ENCODE measurements at places on chromosomes 13 and 19. TPM values are rescaled to one million over a fixed set of nuclear protein-coding genes. Genes with fewer than 3 reads are reported as not detected.

Gene C19orf18
- polyA plus RNA-seq, result not detected

DNA sequence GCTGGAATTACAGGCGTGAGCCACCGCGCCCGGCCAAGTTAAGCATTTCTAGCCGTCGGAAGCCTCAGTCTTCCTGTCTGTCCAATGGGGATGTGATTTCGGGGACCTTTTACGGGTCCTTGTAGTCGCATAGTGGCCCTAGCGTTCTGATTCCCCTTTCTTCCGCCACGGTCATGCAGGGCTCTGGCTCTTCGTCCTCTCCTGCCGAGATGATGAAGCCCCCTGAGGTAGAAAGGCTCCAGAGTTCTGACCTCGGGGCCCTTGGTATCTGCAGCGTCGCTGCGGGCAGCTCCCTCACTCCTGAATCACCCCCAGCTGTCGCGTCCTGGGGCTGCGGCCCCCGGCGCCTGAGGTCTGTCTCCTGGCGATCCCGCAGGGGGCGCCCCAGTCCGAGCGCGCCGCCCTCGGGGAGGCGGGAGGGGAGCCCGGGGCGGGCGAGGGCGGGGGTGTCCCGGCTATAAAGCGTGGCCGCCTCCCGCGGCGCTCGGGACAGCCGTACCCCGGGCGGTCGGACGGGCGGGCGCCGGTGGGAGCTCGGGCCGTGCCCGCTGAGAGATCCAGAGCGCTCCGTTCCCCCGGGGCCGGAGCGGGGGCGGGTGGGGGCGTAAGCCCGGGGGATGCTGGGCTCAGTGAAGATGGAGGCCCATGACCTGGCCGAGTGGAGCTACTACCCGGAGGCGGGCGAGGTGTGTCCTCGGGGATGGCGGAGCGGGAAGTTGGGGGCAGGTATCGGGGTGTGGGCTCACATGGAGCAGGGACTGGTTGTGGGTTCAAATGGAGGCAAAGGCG lies at the start of gene FOXA3:
TSS of gene FOXA3 (plus strand) at position 487 of the 789 bp plus-strand sequence. CDS start at position 618, 131 bp downstream.
- DNase-seq, result peak; percentile 57
- H3K27ac ChIP-seq, result peak within 1 kb of the TSS; percentile 97
- peaks cover 3% of the 10 kb centered on the region for H3K27me3 ChIP-seq
- H3K36me3 ChIP-seq, result no peaks in the 10 kb centered on the region
- H3K4me3 ChIP-seq, result peak within 1 kb of the TSS; percentile 93
- peaks cover 38% of the 10 kb centered on the region for H3K4me1 ChIP-seq

GRCh38 chr19:51342631-51343569 lies 961 bp upstream of the VSIG10L start:
- no peaks in the 10 kb centered on the region for H3K27me3 ChIP-seq
- H3K36me3 ChIP-seq, result peaks cover 6% of the 10 kb centered on the region
- peak overlapping the region; percentile 81 for H3K27ac ChIP-seq
- DNase-seq, result no peak

DNA sequence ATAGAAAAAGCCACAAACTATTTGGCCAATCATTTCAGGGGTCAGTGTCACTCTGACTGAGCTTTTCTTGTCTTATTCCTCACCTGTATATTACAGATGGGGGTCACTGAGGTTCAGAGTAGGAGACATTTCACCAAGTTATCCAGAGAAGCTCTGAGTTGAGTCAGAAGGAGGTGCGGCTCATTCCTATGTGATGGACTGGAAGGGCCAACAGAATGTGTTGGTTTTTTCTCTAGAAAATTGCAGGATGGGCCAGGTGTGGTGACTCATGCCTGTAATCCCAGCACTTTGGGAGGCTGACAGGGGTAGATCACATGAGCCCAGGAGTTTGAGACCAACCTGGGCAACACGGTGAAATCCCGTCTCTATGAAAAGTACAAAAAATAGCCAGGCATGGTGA lies 24.5 kb upstream of the ZNF83 start:
- no peaks in the 10 kb centered on the region for H3K27me3 ChIP-seq
- peaks cover 3% of the 10 kb centered on the region for H3K4me1 ChIP-seq
- H3K36me3 ChIP-seq, result peaks cover 31% of the 10 kb centered on the region
- DNase-seq, result no peak
- H3K27ac ChIP-seq, result no peak overlapping the region
- no peak overlapping the region for H3K4me3 ChIP-seq

DNA sequence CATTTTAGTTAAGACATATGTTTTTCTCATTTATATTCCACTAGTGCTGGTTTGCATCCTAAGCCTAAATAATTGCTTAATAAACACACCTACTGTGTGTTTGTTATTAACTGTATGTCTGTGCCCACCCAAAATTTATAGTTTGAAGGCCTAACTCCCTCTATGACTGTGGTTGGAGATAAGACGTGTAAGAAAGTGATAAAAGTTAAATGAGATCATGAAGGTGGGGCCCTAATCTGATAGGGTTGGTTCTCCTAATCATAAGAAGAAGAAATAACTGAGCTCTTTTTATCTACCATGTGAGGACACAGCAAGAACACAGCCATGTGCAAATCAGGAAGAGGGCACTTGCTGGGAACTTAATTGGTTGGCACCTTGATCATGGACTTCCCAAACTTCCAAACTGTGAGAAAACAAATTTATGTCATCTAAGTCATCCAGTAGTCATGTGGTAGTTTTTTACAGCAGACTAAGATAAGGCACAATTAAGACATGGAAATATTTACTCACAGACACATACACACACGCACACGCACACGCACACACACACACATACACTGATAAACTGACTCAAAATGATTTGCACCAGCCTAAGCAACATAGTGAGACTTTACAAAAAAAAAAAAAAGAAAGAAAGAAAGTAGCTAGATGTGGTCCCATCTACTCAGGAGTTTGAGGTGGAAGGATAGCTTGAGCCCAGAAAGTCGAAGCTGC lies 662.1 kb downstream of the PCDH9 start:
- no peak overlapping the region for H3K4me3 ChIP-seq
- no peak for DNase-seq
- H3K4me1 ChIP-seq, result no peaks in the 10 kb centered on the region
- H3K27me3 ChIP-seq, result no peaks in the 10 kb centered on the region

All from naive B cell (primary cell).